CD8-positive, alpha-beta memory T cell (primary cell): ENCODE measurements at places on chromosomes 6 and 20.

DNA sequence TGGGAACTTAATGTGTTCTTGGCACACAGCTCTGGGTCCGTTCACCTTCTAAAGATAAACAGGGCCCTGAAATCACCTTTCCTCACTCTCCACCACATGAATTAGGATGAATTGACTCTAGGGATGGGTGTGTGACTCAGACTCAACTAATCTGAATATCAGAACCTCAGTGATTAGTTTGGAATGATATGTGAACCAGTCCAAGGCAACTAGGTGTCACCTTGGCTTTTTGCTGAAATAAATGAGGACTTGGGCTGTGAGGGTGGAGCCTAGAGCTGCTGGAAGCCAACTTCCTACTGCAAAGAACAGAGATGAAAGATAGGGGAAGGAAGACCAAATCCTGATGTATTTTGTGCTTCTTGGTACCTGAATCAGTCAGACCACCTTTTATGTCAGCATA is 132.0 kb upstream of the RNF24 start:
- DNase-seq, result no peak

DNA sequence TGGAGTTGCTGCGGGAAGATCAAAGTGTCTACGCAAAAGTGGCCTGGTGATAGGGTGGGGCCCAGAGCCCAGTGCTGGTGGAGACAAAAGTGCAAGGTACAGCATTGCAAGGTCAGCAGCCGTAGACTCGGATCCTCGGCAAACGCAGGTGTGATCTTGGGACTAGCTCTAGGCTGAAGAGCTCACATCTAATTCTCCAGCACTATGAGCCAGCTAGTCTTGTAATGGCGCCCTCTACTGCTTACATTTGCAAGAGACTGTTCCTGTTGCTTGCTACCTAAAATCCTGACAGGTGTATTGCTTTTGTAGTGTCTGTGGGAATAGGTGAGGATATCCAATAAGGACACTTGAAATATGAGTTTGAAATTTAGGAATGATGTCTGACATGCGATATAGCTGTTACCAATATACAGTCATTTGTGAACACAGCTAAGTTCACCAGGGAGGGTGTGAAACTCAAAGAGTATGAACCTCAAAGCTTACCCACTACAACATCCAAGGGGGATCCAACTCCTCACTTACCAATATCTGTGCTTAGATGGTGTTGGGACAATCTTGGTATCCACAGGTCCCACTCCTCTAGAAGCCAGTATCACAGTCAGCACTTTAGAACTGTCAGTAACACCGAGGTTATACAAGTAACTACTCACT is 58.4 kb downstream of the PDE7B start:
- DNase-seq, result peak; percentile 65

DNA sequence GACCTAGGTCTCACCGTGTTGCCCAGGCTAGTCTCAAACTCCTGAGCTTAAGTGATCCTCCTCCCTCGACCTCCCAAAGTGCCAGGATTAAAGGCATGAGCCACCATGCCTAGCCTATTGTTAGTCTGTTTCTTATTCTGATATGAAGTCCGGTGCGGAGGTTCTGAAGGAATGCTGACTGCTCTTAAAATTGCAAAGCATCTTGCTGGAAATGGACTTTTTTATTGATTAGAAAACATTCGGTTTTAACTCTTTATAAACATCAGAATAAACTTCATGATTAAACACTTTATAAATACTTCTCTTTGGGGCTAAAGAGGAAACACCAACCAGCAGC is 3.2 kb downstream of the TNFAIP3 start:
- no peak for DNase-seq

GRCh38 chr6:3341467-3341866 is 82.7 kb downstream of the PSMG4 start:
- no peak for DNase-seq

DNA sequence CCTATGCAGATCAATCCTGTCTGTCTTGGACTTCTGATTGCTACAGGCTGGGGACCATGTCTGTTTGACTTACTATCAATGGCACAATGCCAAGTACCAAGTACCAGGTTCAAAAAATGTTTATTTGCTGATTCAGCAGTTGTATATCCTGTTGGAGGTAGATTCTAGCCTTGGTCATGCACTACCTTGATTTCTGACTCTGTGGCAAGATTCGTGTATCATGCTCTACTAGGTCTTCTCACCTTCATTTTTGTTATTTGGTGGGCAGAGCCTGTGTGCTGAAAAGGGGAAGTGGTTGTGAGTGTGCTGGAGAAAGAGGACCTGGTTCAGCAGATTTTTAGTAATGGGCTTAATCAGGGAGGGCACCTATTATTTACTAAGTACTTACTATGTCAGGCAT is 192.4 kb upstream of the MYLIP start:
- no peak for DNase-seq

DNA sequence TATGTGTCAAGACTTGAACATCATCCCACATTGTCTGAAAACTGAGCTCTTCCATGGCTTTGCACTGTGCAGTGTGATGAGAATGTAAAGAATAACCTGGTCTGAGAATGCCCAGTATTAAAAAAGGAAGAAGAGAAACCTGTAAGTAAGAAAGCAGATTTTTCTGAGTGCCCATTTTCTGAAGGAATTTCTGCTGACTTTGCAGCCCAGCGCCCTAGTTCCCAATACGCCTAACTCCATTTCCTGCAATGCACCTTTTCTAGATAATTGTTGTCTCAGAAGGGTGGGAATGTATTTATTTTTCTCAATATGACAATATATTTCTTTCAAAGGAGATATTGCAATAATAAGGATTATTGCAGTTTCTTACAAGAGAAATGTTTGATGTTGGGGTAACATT is 231.5 kb downstream of the HAO1 start:
- no peak for DNase-seq

DNA sequence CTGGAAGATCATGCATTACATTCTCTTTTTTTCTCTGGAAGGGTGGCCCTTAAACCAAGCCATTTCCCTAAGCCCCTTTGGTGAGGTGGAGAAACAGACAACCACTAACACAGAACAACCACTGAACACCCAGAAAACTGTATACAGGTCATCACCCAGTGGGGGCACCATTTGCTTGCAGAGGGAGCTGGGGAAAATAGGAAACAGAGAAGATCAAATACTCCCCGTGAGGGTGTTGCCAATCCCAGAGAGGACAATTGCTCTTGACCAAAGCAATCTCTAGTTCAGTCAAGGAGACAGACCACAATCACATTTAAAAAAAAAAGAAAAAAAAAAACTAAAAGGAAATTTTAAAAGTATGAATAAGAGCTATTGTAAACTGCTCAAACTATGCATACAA is 865 bp upstream of the DAAM2 start:
- DNase-seq, result no peak

DNA sequence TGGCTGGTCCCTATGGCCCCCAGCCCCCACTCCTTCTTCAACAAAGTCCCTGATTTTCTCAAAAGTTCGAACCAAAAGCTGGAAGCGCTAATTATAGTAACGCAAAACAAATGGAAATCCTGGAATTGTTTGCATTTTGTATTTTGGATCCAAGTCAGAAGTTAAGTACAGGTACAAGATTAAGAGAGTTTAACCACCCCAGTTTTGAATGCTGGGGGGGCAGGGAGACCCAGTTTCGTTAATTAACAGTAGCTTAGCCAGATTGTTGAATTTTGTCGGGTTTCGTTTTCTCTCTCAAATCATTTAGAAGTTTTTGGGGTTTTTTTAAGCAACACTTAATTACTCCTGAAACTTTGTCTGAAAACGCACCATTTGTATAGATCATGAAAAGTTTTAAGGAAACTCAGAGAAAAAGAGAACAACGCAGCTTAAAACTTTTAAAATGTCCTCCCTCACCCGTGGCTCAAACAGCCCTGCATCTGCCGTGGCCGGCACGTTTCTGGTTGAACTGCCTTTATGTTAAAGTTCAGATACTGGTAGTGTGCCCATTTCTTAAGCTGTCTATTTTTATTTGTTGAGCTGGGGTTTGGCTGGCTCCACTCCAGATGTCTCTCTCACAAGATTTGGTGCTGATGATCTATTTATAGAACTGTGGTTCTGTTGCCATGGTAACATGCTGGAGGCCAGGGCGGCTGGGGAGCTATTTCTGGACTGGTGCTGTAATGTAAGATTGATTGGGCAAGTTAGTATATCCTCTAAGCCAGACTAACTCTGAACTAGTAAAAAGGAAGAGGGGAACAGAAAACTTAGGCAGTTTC is 55.0 kb downstream of the GNAS start:
- peak; percentile 77 for DNase-seq

GRCh38 chr6:155396605-155397004 is 59.0 kb downstream of the NOX3 start:
- no peak for DNase-seq
